ENCODE measurements at places on chromosomes 11 and 22.

GRCh38 chr11:33982661-33983060 is 68.9 kb upstream of the CAPRIN1 start:
- DNase-seq = no peak

DNA sequence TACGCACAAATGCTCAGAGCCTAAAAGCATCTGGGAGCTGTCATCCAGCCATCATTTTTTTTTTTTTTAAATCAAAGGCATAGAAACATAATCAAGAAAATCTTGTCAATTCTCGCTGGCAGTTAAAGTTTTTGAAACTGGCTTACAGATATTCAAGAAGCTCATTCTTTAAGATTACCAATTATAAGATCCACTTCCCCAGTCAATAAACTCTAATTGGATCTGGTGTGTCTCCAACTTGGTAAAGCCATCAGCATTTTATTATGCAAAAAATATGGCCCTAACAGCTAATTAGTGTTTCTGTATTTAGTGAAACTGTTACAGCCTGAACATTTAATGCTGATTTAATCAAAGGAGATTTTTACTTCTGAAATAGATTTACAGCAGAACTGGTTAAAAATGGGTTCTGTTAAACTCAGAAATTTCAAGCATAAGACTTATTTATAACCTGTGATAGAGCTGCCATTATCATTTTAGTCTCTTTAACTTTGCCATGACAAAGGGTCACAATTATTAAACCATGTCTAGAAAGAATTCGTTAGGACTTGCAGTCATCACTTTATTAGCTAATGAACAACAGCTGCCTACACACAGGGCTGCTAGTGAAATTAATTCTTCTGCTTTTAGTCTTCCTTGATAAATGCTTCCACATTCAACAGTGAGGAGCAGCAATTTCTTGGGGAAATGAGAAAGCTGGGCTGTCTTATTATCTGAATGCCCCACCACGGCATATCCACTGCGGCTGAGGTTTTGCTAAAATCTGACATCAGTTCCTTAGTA is 176.4 kb upstream of the PITPNB start:
- no peak for DNase-seq

- DNase-seq = no peak
These were observed 130.1 kb upstream of the ZC3H12C start for GRCh38 chr11:109963101-109963500.

DNA sequence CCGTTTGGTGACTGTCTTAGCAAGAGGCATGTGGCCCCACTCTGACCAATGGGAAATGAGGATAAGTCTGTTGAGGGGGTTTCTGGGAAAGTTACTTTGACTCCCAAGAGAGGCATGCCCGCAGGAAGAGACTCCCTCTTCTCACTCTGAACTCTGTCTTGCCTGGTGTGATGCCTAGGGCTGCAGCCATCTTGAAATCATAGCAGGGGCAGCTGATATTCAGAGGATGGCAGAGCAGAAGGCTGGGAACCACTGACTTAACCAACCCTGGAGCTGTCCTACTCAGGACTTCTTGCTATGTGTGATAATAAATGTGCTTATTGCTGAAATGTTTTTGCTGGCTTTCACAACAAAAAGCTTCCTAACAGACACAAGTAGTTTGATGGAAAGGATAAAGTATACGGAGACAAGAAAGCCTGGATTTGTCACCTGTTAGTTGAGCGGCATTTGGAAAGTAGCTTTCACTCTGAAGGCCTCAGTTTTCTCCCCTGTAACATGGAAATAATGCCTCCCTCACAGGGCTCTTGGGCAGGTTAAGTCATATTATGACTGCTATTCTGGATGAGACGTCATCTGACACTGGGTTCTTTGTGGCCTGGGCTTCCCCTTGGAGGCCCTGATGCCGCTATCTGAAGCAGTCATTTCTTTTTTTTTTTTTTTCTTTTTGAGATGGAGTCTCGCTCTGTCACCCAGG is 128.5 kb downstream of the CEP164 start:
- DNase-seq = no peak

- DNase-seq = no peak
These were observed 83.9 kb downstream of the OTOG start for GRCh38 chr11:17630936-17631335.

GRCh38 chr11:76702336-76703128 is 32.0 kb upstream of the LRRC32 start:
- no peak for DNase-seq

- DNase-seq = peak; percentile 49
These were observed 67.2 kb upstream of the BMAL1 start for GRCh38 chr11:13210424-13210823.

- no peak for DNase-seq
These were observed 490.4 kb downstream of the MN1 start for GRCh38 chr22:27310966-27311697.

DNA sequence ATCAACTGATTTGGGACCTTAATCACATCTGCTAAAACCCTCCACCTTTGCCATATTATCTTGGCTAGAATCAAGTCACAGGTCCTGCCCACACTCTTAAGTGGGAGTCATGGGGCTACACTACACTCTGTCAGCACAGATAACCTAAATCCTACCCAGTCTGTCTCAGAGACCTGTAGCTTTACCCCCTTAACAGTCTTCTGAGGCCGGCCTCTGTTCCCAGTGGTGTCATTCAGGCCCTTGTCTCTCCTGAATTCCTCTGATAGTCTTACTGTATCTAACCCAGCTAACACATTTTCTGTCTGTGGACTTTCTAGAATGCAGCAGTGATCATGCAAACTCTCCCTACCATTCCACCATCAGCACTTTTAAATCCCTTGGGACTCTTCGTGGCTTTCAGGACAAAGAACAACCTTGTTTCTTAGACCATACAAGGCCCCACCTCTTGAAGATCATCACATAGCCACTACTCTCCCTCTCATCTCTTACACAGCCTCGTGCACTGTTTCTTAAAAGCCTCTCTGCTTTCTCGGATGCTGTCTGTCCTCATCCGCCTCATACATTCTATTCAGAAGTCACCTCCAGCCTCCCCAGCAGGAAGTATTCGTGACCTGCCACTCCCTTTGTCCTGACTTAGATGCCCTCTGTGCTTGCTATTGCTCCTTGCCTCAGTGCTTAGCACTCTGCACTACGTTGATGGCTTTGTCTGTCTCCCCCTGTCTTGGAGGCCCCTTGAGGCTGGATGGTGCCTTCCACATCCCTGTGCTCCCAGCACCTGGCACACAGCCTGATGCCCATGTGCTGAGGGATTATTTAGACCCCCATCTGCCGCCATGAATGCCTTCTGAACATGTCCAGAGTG is 57.9 kb downstream of the PANX1 start:
- DNase-seq = no peak

Measured in suppressor macrophage (primary cell).